Naive thymus-derived CD4-positive, alpha-beta T cell (primary cell): ENCODE measurements at places on chromosomes 7 and 10. TPM values are rescaled to one million over a fixed set of nuclear protein-coding genes. Genes with fewer than 3 reads are reported as not detected.
A peak's percentile ranks its signal among the peaks of the same experiment; 100 is the strongest.

GRCh38 chr7:151558575-151558974 lies 38.9 kb upstream of the RHEB start:
- H3K27me3 ChIP-seq = no peaks in the 10 kb centered on the region
- DNase-seq = no peak
- peaks cover 6% of the 10 kb centered on the region for H3K4me1 ChIP-seq

GRCh38 chr10:117968354-117969182 lies 78.2 kb downstream of the RAB11FIP2 start:
- no peaks in the 10 kb centered on the region for H3K36me3 ChIP-seq
- H3K27ac ChIP-seq = no peak overlapping the region
- H3K4me1 ChIP-seq = no peaks in the 10 kb centered on the region
- no peak for DNase-seq
- H3K27me3 ChIP-seq = no peaks in the 10 kb centered on the region

- peaks cover under 1% of the 10 kb centered on the region for H3K4me1 ChIP-seq
- no peaks in the 10 kb centered on the region for H3K27me3 ChIP-seq
- H3K36me3 ChIP-seq = no peaks in the 10 kb centered on the region
- H3K4me3 ChIP-seq = no peak overlapping the region
- H3K27ac ChIP-seq = no peak overlapping the region
- DNase-seq = no peak
Observed at GRCh38 chr7:149463500-149464161, 2.8 kb upstream of the ZNF777 start.

Gene SSMEM1
- polyA plus RNA-seq = not detected

Gene SPDYE6
- 0.14 TPM for polyA plus RNA-seq

- no peaks in the 10 kb centered on the region for H3K4me1 ChIP-seq
- no peak overlapping the region for H3K4me3 ChIP-seq
- H3K27ac ChIP-seq = no peak overlapping the region
- no peaks in the 10 kb centered on the region for H3K36me3 ChIP-seq
- no peak for DNase-seq
- no peaks in the 10 kb centered on the region for H3K27me3 ChIP-seq
Observed at GRCh38 chr10:63666836-63667383, 145.7 kb downstream of the REEP3 start.

DNA sequence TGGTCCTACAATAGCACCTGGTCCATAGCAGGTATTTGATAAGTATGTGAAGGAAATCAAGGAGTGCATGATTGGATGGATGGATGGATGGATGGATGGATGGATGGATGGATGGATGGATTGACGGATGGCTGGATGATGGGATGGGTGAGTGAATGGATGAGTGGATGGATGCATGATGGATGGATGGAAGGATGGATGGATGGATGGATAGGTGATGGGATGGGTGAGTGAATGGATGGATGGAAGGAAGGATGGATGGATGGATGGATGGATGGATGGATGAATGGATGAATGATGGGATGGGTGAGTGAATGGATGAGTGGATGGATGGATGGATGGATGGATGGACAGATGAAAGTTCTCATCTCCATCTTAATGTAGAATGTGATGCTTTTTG lies 231.0 kb upstream of the PPP2R2D start:
- H3K4me3 ChIP-seq = no peak overlapping the region
- no peaks in the 10 kb centered on the region for H3K36me3 ChIP-seq
- H3K27ac ChIP-seq = no peak overlapping the region
- no peak for DNase-seq

DNA sequence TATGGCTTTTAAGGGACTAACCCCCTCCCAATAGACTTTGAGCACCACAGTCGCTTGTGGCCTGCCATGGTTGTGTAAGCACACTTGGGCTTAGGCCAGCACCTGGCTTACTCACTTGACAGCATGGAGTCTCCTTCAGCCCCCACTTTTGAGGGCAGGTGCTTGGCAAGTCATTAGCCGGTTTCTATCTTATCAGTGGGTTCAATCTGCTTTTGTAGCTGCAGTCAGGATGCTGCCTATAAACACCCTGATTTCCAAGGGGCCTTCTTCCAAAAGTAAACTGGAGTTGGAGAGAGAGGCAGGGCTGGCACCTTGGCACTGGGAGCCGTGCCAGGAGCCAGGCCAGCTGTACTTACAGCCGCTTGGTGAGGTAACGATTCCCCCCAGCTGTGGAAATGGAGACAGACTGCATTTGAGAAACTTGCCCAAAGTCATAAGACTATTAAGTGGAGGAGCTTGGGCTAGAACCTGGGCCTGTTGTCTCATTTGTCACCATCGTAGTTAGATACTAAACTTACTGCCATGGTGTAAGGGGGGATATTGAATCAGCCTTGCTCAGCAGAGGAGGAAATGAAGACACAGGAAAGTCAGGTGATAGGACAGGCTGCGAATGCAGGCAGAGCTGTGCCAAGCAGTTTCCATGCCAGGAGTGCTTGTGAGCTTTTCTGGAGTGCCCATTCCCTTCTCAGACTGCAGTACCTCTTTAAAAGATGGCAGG lies 92.2 kb upstream of the EFCAB10 start:
- H3K27ac ChIP-seq = no peak overlapping the region
- DNase-seq = no peak
- no peak overlapping the region for H3K4me3 ChIP-seq
- no peaks in the 10 kb centered on the region for H3K27me3 ChIP-seq
- H3K36me3 ChIP-seq = no peaks in the 10 kb centered on the region

DNA sequence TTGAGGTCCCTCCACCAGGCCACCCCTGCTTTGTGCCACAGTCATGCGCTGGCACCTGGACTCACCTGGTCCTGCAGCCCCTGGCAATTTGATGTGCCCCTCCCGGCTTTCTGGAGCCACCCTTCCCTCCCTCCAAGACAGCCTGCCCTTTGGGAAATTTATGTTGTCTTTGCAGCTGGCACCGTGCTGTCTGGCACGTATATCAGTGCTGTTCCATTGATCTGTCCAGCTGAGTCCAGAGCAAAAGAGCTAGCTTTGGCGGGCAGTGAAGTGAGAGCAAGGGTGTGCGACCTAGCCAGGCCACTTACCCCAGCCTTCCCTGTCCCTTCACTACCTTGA lies 5.7 kb downstream of the RARRES2 start:
- no peak overlapping the region for H3K4me3 ChIP-seq
- no peaks in the 10 kb centered on the region for H3K27me3 ChIP-seq
- no peaks in the 10 kb centered on the region for H3K36me3 ChIP-seq
- no peak overlapping the region for H3K27ac ChIP-seq
- H3K4me1 ChIP-seq = no peaks in the 10 kb centered on the region

DNA sequence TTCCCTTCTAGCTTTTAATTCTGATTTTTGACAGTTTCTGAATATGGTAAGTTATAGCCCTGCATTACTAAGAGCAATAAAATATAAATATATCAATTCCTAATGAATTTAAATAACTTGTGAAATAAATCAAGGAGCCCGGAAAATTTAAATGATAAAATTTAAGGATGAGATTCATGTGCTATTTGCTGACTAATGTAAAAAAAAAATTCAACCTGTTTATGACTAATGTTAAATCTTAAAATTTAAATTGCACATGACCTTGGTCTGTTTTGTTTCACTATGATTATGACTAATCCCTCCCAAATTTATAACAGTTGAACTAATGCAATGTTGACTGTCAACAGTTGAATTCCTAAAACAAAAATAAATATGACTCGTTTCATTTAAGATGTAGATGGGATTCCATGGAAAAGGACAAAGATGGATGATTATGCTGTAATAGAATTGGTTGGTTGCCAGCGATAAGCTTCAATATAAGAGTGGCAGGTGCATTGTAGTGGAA lies 419.9 kb downstream of the NRG3 start:
- no peak overlapping the region for H3K4me3 ChIP-seq
- DNase-seq = no peak

DNA sequence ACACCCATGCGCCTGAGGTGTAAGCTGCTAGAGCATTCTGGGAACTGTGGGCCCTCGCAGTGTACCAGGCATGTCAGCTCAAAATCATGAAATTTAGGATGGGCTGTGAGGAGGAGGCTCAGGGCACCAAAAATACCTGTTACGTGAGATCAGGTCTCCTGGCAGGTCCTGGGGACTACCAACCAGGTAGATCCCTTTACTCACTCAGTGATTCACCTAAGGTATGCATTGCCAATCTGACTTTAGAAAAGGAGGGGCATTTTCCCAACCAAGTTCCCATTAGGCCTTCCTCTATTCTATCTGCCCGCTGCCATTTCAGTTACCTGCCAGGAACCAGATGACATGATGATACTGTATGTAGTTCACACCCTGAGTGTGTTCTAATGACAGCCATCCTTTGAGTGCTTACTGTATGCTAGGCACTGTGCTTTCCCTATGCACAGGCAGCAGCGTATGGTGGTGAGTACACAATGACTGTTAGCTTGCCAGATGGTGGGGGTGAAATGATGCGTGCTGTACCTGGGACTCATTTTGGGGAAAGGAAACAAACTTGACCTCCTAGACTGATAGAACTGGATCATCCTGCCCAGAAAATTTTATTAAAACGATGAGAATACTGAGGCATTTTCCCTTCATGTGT lies 62.0 kb downstream of the CFAP58 start:
- H3K27me3 ChIP-seq = no peaks in the 10 kb centered on the region
- H3K4me1 ChIP-seq = no peaks in the 10 kb centered on the region
- H3K4me3 ChIP-seq = no peak overlapping the region
- no peak overlapping the region for H3K27ac ChIP-seq
- DNase-seq = no peak
- no peaks in the 10 kb centered on the region for H3K36me3 ChIP-seq

DNA sequence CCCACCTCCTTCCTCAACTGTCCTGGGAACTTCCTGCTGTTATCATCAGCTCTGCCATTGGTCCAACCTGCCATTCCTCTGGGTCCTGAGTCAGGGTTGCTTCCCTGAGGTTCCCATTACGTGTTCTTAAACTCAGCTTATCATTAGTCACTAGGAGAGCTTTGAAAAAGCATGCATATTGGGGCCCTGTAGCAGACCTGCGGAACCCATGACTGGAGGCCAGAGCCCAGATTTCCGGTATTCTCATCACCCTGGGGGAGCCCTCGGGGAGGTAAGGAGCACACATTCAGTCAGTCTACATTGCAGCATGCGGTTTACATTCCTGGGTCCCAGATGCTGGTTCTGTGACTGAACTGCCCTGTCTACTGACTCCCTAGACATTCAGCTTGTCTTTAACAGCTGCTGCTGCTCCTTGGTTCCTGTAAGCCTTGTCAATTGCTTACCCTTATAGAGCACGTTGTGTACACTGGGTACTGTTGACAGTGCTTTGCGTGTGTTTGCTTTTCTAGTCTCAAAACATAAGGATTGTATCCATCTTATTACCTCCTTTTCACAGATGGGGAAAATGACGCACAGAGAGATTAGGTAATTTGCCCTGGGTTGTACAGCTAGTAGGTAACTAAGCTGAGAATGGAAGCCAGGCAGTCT lies 12.8 kb downstream of the CDHR3 start:
- H3K4me3 ChIP-seq = no peak overlapping the region
- H3K27me3 ChIP-seq = no peaks in the 10 kb centered on the region
- H3K36me3 ChIP-seq = no peaks in the 10 kb centered on the region
- H3K4me1 ChIP-seq = no peaks in the 10 kb centered on the region

- no peak for DNase-seq
- no peaks in the 10 kb centered on the region for H3K27me3 ChIP-seq
- H3K4me1 ChIP-seq = no peaks in the 10 kb centered on the region
- H3K4me3 ChIP-seq = peak overlapping the region; percentile 40
- H3K36me3 ChIP-seq = no peaks in the 10 kb centered on the region
Observed at GRCh38 chr10:30671026-30671616, 41.6 kb upstream of the LYZL2 start.

GRCh38 chr10:28533571-28534304 lies 820 bp downstream of the WAC start:
- H3K36me3 ChIP-seq = peaks cover 37% of the 10 kb centered on the region
- DNase-seq = peak; percentile 54
- H3K4me3 ChIP-seq = peak overlapping the region; percentile 70
- no peaks in the 10 kb centered on the region for H3K27me3 ChIP-seq
- peak overlapping the region; percentile 98 for H3K27ac ChIP-seq

DNA sequence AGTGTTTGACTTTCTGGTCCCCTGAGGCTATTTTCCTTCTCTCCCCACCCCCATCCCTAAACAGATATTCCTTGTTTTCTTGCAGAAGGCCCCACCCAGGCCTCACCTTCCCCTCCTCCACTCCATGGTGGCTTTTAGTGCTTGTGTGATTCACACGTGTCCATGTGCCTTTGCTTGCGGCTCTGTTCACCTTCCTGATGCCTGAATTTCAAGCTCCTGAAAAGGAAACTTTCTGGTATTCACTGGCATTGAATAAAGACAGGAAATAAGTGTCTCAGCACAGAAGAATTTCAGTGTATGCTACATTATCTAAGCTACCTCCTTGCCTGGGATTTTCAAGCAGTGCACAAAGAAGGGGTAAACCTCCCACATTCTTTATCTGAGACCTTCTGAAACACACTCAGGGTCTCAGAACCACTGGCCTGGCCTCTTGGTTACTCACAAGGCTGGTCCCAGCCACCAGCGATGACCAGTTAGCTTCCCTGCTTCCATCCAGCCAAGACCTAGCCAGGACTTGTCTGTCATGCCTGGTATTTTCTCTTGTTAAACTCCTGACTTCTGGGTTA lies 17.2 kb upstream of the UBE2H start:
- no peaks in the 10 kb centered on the region for H3K4me1 ChIP-seq
- H3K36me3 ChIP-seq = no peaks in the 10 kb centered on the region
- no peaks in the 10 kb centered on the region for H3K27me3 ChIP-seq

DNA sequence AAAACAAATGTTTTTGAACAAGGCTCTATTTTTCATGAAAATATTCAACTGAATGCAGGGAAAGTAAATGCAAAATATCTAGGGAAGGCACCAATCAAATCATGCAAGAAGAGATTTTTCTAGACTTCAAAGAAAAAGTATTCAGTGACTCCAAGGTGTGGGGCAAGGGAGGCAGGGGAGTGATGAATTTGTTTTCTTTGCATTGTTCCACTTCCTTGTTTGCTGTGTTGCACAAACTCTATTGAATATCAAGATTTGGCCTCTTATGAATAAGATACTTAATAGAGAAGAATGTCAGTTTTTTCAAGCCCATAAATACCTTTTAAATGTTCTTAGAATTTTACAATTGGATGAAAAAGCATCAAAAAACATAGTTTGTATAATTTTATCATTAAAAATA lies 26.4 kb downstream of the STEAP1 start:
- no peak overlapping the region for H3K4me3 ChIP-seq
- no peaks in the 10 kb centered on the region for H3K27me3 ChIP-seq
- DNase-seq = no peak
- no peak overlapping the region for H3K27ac ChIP-seq

DNA sequence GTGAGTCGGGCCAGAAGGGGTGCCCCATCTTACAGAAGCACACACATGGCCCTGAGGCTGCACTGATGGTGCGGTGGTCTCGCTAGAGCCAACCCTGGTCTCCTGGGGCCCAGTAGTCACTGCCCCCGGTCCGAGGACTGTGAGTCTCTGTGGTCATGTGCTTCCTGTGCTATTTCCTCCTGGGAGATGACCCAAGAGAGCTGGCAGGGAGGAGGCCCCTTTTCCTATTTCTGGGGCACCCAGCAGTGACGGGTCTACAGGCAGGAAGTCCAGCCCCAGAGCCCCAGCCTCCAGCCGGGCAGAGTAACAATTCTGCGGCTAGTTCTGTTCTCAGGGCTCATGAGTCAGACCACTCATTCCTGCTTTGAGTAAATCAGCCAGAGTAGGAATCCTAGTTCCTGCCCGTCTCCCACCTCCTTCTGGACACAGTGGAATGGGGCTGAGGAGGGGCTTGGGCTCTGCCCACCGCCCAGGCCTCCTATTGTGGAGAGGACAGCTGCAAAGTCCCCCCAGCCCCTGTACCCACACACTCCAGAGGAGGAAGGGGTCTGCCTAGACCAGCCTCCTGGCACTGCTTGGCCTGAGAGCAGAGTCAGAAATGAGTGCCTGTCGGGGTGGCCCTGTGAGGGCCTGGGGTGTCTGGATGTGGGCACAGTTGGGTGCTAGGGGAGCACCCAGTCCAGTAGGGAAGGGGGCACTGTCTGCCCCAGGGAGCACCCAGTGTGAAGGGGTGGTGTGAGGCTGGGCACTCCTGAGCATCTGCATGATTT lies 80.5 kb upstream of the PPIF start:
- no peak for DNase-seq
- no peaks in the 10 kb centered on the region for H3K36me3 ChIP-seq
- H3K27ac ChIP-seq = no peak overlapping the region
- no peaks in the 10 kb centered on the region for H3K27me3 ChIP-seq
- H3K4me3 ChIP-seq = no peak overlapping the region

Gene SLC26A5
- polyA plus RNA-seq = not detected
